ENCODE measurements at places on chromosomes 7 and 10. TPM values are rescaled to one million over a fixed set of nuclear protein-coding genes. Genes with fewer than 3 reads are reported as not detected.

DNA sequence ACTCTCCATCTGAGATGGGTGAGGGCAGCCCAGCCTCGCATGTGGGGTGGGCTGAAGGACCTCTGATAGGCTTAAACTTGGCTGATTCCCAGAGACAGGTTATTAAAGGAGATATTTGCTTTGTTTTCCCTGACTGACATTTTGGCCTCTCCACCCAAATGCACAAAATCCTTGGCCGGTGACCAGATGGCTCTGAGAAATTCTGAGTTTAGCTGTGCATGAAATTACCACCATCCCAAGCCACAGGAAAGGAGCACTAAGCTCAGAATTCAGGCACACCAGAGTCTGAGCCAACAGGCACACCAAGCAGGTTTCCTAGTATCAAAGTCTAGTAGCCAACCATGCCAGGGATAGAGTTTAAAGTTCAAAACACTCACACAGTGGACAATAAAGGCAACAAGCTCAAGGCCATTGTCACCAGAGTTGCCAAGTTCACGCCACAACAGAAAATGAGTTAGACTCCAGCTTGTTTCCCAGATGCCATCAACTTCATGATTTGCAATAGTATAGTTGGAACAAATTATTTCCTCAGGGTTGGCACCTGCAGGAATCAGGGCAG lies 387.6 kb downstream of the KCNMA1 start:
- no peak for DNase-seq

- no peak for DNase-seq
Measured at GRCh38 chr7:157874870-157875229, 538.0 kb downstream of the DNAJB6 start.

- DNase-seq, result no peak
Measured at GRCh38 chr7:113339661-113340060, 221.3 kb upstream of the SMIM30 start.

GRCh38 chr7:100532165-100533022 lies 6.6 kb upstream of the AGFG2 start:
- DNase-seq, result no peak

DNA sequence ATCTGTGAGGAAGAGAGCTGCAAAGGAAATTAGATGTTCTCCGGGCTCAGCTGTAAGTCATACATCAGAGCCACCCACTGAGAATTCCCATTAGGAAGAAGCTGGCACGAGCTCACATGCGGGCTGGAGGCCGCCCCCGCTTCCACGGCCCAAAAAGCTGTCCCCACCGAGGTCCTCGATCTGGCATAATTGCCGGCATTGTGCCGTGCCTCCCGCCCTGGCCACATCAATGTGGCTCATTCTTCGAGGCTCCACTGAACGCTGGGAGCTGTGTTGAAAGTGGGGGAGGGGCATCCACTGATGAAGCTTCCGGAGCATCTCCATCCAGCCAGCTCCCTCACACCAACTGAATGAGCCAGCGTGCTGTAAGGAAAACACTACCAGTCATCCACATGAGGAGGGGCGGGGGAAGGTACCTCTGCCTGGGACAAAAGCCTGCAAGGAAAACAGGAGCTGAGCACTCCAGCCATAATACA lies 173.1 kb downstream of the PTPRN2 start:
- DNase-seq, result no peak

DNA sequence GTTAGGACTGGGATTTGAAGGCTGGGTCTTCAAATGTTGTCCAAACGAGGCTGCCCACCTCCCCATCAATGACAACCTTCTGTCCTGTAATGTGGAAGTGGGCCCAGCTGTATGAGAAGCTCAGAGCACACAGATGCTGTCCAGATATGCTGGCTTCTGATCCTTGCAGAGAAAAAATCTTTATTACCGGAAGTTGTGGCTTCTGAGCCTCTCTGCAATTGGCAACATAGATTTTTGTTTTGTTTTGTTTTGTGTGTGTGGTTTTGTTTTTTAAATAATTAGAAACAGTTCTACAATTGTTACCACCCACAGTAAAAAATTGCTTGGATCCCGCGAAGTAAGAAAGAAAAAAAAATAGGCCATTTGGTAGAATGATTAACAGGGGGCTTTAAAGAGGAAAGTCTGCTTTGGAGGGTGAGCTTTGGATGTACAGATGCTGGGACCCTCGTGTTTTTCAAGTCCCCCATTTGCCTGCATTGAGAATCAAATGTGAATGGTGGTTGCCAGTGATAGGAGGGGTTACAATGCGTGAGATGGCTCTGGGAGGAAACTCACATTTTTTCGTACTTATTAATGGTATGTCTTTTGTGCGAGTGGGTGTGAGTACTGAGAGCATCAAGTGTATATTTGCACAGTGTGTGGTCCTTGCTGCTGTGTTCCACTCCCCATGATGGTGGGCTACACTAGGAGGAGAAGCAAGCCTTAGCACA lies 153.2 kb downstream of the TCF7L2 start:
- DNase-seq, result no peak

DNA sequence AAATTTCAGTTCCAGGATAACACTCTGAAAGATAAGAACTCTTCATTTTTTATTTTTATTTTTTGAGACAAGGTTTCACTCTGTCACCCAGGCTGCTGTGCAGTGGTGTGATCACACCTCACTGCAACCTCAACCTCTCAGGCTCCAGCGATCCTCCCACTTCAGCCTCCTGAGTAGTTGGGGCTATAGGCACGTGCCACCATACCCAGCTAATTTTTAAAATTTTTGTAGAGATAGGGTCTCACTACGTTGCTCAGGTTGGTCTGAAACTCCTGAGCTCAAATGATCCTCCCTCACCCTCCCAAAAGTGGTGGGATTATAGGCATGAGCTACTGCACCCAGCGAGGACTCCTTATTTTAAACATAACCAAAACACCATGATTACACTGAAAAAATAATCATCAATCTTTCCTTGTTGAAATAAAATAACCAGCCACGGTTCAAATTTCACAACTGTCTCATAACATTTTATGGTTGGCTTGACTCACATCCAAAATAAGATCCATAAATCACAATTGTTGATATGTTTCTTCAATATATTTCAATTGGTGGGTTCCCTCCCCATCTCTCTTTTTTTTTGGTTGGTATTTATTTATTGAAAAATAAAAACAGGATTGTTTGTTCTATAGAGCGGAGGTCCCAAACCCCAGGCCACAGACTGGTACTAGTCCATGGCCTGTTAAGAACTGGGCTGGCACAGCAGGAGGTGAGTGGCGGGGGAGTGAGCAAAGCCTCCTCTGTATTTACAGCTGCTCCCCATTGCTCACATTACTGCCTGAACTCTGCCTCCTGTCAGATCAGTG lies 60.1 kb upstream of the FAM171A1 start:
- no peak for DNase-seq

DNA sequence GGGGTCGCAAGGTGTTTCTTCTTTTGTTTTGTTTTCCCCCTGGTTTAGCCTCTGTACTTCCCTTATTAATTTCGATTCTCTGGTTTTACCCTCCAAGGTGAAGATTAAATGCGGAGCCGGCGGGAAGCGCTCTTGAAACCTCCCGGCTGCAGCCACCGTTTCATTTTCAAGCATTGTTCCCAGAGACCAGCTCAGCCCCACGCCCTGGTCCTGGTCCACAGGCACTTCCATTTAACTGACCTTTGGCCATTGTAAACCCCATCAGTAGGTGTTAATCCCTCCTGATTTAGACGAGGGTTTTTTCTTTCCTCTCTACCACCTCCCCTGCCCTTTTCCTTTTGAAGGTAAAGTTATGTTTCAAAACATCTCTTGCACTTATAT lies 39.2 kb upstream of the ENO4 start:
- DNase-seq, result no peak

DNA sequence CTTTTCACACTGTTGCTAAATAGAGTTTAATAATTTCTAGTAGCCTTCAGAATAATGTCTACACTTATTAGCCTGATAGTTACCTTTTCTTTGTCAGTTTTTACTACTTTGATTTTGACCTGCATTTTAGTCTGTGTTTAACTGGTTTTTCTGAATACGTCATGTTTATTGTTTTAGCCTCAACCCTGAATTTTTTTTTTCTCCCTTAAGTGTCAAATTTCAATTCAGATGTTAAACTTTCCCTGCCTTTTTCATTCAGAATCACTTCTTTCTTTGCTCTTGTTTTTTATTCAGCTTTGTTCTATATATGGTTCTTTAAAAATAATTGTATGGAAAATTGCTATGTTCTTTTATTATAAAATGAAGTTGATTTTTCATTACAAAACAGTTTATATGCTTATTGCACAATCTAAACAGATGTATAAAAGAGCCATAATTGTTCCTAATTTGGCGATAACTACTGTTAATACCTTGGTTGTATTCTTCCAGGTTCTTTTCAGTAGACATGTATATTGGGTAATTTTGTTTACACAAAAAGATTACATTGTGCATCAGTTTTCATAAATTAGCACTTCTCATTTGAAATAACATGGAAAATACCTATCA lies 159.7 kb downstream of the ADK start:
- DNase-seq, result no peak

DNA sequence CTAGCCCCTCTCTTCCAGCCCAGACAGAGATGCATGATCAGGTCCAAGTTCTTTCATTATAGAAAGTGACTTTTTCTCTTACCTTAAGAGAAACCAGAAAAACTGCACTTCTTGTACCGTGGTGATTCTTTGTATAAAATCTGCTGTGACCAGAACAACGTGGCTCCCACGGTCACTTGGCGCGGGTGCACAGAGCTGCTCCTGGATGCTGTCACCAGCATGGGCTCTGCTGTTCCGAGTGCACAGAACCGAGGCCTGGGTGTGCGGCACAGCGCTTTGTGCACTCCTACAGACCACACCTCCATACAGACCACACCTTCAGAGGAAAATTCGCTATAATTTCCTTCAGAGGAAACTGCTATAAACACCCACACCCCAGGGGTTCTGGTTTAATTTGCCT lies 26.0 kb downstream of the VIPR2 start:
- DNase-seq, result peak; percentile 27

DNA sequence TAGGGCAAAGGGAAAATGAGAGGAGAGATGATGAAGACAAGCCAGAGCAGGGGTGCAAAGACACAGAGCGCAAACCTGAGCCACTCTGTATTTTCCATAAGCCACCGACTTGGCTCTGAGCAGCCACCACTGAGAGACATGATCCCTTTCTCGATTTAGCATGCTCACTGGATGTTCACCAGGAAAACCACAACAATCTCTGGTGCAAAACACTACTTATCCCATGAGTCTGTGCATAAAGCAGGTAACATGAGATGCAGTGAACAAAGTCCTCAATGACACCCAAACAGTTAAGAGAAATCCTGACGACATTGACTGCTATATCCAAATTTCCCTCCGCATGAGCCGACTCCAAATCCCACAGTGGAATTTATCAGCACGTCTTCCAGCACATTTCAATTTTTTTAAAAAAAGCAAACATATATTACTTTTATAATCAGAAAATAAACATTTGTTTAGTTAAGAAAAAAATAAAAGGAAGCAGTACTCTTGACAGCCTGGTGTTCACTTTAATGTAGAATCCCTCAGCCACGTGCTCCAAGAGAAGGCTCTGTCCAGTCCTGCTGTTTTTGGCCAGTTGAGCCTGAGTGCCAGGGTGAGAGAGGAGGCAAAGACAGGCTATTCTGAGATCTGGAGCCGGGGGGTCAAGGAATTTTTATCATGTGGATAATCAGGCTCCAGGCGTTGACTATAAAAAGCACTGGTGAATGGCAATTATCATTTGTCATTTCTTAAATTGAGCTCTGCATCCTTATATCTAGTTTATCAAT lies 238.4 kb downstream of the KCNMA1 start:
- DNase-seq, result no peak

DNA sequence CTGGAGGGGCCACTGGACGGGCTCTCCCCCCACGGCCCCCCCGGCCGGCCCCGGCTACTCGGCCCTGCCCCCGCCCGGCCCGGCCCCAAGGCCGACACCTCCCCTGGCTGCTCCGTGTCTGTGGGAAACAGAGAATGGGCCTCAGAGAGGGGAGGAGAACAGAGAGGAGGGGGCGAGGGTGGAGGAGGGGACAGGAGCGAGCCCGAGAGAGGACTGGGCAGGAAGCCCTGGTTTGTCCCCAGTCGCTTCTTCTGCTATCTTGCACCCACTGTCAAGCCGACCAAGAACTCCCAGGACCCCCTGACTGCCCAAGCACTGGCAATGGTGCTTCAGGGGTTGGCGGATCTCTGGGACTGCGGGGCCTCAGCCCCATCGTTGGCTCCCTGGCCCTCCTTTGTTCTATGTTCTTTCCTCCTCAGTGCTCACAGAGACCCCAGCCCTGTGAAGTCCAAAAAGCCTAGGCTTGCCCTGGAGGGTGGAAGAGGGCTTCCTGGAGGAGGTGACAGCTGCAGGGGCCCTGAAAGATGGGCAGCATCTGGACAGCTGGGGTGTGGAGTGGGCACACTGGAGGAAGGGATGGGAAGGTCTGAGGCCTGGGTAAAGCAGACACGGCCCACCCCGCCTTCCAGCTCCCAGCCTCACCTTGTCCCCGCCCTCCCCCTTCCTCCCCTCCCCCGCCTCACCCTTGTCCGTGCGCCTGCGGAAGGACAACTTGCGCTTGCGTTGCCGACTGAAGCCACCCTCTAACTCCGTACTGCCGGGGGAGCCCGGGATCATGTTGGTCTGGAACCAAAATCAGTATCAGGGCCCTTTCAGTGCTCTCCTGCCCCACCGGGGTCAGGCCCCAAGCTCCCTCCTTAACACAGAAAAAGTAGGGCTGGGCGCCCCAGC lies 30.1 kb downstream of the KCNH2 start:
- peak; percentile 22 for DNase-seq

GRCh38 chr10:114824391-114824790 lies 2.8 kb downstream of the FHIP2A start:
- DNase-seq, result no peak

DNA sequence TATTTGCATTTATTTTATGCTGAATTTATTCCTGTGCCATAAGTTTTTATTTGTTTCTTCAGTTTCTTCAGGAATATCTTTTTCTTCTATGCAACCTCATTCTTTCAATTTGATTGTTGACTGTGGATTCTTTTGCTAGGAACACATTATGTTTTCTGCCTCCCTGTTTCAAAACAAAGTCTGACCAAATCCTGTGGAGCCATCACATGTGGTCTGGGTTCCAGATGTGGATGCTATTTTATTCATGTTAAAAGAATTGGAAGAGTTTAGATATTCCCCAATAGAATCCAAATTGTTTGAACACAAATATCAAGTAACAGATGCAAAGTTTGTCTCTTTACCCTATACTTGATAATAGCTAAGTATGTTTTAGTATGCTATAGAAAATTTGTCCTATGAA lies 56.8 kb upstream of the LRRC17 start:
- DNase-seq, result no peak

DNA sequence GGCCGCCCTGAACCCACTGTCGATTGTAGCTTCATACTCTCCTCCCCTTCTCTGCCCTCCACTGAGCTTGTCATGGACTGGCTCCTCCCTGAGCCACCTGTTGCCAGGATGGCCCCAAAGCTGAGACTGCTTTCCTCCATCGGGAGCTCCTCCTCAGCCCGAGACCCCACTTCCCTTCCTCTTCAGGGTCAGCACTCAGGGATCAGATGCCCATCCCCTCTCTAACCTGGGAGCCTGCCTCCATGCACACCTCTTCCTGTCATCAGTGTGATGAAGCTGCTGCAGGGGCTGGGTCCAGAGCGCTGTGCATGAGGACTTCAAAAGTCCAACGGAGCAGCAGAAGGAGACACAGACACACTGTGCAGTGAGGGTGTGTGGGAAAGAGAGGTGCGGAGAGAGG lies 201.1 kb downstream of the WDR37 start:
- no peak for DNase-seq

The FAM237B gene
- total RNA-seq, result not detected

The ASZ1 gene
- not detected for total RNA-seq

The C10orf62 gene
- total RNA-seq, result 0.48 TPM

The NODAL gene
- not detected for total RNA-seq

The GFRA1 gene
- total RNA-seq, result 5.9 TPM
